Hematopoietic multipotent progenitor cell treated with erythropoietin and hydrocortisone succinate and interleukin-3 and kit ligand, for 4 days (in vitro differentiated cells): ENCODE measurements at places on chromosomes 16 and 17.

- peak; percentile 16 for DNase-seq
Measured at GRCh38 chr16:54633943-54634362, 296.7 kb upstream of the IRX5 start.

DNA sequence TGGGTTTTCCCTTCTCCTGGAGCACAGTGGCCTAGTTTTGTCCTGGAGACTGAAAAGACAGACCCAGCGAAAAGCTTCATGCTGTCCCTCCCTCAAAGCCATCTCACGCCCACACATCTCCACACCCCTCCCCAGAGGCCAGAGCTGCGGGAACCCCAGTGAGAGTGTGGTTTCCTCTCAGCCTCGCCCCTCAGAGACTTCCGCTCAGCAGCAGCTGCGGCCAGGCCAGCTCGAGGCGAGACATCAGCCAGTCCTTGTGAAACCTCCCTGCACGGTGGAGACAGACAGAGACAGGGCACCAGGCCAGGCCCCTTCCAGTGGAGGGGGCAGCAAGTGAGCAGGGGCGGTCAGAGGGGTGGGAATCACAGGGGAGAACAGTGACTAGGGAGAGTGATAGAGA lies 77.0 kb upstream of the TNRC6C start:
- peak; percentile 98 for DNase-seq

- DNase-seq = peak; percentile 22
Measured at GRCh38 chr16:84552135-84552534, 47.7 kb upstream of the MEAK7 start.

- DNase-seq = peak; percentile 52
Measured at GRCh38 chr17:48148029-48148770, 40.6 kb downstream of the SNX11 start.

DNA sequence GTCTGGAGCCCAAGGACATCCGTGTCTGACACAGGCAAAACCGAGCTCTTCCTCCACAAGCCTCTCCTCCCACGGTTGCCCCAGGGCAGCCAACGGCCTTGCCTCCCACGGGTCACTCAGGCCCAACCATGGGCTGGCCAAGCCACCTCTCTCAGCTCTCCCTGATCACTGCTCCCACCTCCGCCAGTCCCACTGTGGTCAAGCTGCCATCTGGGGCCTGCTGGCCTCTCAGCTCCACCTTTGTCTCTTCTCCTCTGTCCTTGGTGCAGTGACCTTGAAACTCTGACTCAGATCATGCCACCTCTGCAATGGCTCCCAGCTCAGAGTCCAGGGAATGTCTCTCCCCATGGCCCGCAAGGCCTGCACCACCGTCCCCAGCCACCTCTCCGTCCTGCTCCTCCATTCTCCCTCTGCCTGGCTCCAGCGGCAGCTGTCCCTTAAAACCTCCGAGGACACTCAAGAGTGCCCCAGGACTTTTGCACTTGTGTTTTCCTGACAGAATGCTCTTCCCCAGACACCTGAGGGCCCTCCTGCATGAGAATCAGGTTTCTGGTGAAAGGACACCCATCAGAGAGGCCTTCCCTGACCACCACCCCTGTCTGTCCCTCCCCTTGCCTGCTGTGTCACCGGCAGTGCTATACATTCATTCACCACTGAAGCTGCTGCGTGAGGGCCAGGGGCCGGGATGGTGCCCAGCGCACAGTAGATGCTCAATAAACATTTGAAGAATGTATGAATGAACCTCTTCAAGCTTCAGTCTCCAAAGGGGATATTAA lies 19.3 kb downstream of the PEMT start:
- no peak for DNase-seq

GRCh38 chr17:2510559-2510958 lies 1.1 kb downstream of the METTL16 start:
- peak; percentile 11 for DNase-seq

- no peak for DNase-seq
Measured at GRCh38 chr17:47948706-47949196, 7.4 kb downstream of the PNPO start.

DNA sequence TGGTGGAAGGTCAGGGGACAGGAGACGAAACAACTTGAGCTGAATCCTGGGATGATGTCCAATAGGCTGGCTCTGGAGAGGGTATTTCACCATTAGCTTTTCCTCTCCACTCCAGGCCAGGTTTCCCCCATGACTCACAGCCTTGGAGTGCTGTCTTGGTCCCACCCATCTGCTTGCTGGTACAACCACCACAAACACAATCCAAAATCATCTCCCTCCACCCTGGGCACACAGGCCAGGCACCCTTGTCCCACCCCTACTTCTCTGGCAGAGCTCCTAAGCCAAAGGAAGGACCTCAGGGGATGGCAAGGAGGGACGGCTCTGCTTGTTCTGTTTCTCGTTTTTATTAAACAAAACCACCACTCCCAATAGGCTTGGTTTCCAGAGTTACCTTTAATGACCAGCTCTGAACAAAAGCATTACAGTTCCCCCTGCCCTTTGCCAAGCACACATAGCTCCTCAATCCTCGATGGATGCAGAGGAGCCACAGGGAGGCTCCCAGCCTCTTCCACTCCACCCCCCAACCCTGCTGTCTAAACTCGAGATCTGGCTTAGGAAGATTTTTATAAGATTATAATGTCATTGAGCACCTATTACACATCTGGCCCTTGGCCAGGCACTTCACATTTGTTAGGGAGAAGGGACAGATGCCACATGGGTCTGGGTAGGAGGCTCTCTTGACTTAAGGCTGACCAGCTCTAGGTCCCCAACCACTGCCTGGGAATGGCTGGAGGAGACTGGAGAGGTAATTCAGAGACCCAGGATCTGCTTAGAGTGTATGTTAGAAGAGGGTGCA lies 13.3 kb downstream of the CAVIN1 start:
- no peak for DNase-seq

GRCh38 chr17:80855948-80856862 lies 135.4 kb upstream of the CHMP6 start:
- peak; percentile 86 for DNase-seq

DNA sequence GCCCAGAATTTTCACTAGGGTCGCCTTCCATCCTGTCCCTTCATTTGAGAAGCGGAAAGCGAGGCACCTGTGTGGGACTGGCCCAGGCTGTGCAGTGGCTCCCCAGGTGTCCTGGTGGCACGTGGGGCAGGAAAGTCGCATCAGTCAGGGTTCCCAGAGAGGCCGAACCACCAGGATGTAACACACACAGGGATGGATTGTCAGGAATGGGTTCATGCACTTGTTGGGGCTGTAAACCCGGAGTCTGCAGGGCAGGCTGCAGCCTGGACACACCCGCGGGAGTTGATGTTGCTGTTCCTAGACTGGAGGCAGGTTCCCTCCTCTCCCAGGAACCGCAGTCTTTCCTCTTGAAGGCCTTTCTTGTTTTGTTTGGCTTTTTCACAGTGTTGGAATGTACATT lies 30.7 kb upstream of the RPTOR start:
- DNase-seq = no peak

DNA sequence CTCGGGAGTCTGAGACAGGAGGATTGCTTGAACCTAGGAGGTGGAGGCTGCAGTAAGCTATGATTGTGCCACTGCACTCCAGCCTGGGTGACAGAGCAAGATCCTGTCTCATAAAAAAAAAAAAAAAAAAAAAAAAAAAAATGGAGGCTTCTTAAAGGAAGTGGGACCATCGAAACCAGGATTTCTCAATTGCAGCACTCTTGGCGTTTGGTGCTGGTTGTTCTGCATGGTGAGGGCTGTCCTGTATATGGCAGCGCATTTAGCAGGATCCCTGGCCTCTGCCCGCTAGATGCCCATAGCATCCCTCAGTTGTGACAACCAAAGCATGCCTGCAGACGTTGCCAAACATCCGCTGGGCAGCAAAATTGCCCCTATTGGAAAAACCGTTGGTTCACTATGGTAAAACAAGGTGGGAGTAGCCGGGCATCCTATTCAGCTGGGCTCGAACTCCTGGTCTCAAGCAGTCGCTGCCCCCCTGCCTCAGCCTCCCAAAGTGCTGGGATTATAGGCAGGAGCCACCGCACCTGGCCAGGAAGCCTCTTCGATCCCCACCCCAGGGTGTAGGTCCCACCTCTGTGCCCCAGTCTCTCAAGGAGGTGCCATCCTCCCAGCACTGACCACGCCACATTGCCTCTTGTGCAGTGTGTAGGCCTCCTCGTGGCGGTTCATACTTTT lies 6.5 kb upstream of the NPIPB7 start:
- DNase-seq = no peak

DNA sequence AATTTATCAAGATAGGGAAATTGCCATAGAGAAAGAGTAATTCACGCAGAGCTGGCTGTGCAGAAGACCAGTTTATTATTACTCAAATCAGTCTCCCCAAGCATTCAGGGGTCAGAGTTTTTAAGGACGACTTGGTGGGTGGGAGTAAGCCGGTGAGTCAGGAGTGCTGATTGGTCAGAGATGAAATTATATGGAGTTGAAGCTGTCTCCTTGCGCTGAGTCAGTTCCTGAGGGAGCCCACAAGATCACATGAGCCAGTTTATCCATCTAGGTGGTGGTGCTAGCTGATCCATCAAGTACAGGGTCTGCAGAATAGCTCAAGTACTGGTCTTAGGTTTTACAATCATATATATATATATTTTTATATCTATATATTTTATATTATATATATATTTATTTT lies 6.0 kb upstream of the AQP8 start:
- DNase-seq = peak; percentile 92

DNA sequence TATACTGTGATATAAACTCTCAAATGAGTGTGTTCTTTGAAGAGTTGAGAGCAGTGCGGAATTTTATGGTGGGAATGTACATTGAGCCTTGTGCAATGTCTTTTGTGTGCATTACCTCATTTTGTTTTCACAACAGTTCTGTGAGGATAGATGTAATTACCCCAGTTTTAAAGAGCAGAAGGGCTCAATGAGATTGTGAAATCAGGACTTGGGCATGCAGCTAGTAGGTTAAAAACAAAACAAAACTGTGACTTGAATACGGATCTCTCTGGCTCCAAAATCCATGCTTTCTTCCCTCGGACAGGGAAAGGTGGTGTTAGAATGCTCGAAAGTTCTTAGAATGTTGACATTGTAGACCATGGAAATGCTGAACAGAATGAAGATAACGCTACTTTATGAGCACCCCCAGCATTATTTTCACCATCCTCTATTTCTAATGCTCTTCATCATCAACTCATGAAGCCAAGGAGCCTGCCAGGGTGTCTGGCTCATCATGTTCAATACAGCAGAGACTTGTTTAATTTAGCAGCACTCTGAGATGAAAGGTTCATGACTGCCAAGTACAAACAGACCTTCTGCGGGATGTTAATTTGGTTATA lies 17.1 kb downstream of the MRTFB start:
- DNase-seq = no peak

GRCh38 chr17:28505986-28506665 lies at the start of gene FOXN1:
Gene FOXN1 (plus strand): TSS chr17:28506348. CDS start chr17:28523970, 17,622 bp downstream.
- DNase-seq = no peak

GRCh38 chr16:72846594-72846993 lies 201.3 kb downstream of the ZFHX3 start:
- DNase-seq = peak; percentile 20

- no peak for DNase-seq
Measured at GRCh38 chr16:57753448-57754353, 18.1 kb downstream of the KATNB1 start.

GRCh38 chr17:47214931-47215330 lies 5.8 kb downstream of the MYL4 start:
- DNase-seq = no peak

DNA sequence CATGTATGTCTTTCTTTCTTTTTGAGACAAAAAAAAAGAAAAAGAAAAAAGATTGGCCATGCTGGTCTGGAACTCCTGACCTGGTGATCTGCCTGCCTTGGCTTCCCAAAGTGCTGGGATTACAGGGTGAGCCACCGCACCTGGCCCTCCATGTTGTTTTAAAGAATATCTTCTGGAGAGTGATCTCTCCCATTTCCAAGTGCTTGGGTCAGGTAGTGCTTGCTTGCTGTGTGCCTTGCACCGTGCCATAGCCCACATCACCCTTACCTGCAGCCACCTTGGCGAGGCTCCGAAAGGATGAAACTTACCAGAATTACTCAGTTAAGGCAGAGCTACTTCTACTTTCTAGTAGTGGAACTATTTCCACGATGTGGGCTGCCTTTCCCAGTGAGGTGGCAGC lies 19.0 kb upstream of the KDM6B start:
- no peak for DNase-seq

- DNase-seq = peak; percentile 50
Measured at GRCh38 chr16:57999971-58000705, at the start of gene ZNF319. Gene ZNF319 (minus strand): TSS chr16:58000672. CDS start chr16:57998265, 2,407 bp downstream.

- DNase-seq = peak; percentile 77
Measured at GRCh38 chr17:179066-179432, 2.4 kb downstream of the DOC2B start.

DNA sequence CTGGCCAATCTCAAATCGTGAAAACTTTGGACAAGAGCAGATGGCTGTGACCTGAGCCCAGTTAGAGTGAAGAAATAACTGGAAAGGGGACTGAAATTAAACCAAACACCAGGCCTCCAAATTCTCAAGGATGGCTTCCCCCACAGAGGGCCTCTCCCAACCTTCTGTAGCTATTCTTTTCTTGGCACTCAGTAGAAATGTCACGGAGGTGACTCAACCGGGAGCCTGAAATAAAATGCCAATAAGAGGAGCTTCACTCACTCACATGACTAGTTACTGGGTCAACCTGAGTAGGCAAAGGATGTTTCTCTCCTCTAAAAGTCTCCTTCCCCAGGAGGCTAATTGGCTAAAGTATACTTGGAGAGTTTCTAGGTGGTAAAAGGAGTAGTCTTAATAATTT lies 230.7 kb downstream of the MAF start:
- DNase-seq = no peak

DNA sequence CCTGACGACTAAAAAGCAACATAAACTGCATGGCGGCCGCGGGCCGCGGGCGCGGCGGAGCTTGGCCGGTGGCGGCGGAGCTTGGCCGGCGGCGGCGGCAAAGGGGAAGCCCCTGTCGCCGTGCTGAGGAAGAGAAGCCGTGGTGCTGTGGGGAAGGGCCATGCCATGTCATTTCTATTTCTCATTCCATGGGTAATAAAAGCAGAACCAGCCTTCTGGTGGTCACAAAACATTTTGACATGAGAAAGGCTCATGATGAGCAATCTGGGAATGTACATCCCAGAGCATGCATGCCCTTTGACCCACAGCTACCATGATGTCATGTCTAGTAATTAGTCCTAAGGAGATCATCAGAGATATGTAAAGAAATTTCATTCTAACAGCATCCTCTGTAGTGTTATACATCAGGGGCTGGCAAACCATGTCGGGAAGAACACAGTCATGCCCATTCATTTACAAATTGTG lies 23.9 kb upstream of the HEATR6 start:
- DNase-seq = peak; percentile 72

DNA sequence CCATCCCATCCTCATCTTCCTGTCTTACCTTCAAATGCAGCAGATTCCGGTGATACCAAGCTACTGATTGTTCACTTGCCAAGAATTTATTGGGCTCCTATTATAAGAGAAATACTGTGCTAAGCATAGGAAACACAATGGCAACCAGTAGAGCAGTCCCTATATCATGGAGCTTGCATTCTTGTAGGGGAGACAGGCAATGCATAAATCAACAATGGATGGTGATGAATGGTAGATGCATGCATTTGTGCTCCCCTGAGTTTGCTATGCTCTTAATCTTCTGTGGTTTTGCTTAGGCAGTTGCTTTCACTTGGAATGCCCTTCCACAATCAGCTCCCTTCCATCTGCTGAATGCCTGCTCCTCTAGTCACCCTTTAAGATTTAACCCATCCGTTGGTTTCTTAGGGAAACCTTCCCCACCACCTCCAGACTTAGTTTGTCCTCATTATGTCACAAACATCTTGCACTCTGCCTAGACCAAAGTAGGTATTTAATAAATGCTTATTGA lies 200.2 kb upstream of the TOX3 start:
- no peak for DNase-seq
